ENCODE measurements at places on chromosomes 1 and 21.

DNA sequence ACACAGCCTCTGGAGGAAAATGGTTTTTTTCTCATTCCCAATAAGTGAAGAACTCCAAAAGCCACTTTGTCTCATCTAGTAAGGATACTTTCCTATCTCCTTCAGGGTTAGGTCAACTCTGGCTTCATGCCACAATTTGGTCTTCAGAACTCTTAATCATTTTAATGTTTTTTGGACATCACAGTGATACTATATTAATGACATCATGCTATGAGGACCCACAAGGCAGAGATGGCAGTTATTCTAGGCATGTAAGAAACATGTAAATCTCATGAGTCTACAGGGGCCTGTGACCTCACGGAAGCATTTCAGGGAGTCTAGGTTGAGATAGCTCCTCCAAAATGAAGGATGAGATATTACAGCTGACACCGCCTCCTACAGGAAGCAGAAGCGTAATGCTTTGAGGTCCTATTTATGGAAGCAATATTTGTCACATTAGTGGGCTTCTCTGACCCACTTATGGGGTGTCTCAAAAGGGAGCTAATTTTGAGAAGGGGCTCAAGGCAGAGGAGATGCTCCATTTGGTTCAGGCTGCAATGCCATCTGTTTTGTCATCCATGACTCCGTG lies 5.0 kb upstream of the GPR137B start:
- no peak for DNase-seq

DNA sequence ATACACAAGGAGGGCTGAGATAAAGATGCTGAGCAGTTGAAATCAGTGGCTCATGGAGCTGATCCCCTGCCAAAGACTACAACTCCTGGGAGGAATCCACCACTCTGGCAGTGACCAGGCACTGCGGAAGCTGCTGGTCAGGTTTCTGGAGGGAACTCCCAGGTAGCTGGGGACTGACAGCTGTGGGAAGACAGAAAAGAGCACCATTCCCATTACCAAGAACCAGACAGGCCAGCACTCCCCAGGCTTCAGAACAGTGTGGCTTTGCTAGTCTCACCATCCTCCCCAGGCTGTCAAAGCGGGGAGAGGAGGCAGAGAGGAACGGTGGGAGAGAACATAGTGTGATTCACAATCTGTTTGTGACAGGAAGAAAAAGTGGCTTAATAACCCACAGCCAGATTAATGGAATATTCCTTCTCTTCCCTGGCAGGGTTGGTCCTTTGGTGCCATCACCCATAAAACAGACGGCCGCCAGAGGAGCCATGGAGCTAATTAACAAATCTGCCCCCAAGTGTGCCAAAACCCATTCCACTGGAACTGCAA lies 92.1 kb downstream of the MAB21L3 start:
- no peak for DNase-seq

DNA sequence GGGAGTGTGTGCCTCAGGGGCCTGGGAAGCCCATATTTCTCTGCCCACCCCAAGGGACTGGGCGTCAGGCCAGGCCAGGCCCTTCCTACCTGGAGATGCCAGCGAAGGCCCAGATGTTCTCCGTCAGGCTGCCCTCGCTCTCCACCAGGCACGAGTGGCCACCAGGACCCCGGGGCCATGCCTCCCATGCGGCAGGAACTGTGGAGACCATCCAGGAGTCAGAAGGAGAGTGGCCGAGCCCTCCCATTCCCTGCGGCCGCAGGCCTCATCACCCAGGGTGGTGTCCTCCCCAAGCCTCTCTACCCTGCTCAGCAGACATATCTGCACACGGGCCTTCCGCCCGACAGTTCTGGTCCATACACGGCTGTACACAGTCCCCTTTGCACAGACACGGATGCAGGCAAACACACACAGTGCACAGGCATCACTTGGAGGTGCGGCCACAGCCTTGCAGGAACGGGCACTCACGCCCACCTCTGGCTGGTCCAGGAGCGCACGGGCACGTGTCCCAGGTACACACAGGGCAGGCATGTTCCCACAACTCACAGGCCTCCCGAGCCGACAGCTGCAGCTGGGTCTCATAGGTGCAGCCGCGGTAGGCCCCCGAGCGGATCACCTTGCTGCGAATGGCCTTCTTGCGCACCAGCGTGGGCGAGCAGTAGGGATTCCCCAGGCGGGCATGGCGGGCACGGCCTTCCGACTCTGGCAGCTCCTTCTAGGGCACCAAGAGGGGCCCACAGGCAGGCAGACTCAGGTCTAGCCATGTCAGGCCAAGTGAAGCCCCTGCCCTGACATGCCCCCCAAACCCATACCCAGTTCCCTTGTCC lies 5.9 kb upstream of the KIF17 start:
- DNase-seq: no peak

- DNase-seq: no peak
Measured at GRCh38 chr1:227343206-227343605, 24.9 kb upstream of the CDC42BPA start.

- DNase-seq: no peak
Measured at GRCh38 chr1:52234014-52234413, 92.1 kb downstream of the ZFYVE9 start.

DNA sequence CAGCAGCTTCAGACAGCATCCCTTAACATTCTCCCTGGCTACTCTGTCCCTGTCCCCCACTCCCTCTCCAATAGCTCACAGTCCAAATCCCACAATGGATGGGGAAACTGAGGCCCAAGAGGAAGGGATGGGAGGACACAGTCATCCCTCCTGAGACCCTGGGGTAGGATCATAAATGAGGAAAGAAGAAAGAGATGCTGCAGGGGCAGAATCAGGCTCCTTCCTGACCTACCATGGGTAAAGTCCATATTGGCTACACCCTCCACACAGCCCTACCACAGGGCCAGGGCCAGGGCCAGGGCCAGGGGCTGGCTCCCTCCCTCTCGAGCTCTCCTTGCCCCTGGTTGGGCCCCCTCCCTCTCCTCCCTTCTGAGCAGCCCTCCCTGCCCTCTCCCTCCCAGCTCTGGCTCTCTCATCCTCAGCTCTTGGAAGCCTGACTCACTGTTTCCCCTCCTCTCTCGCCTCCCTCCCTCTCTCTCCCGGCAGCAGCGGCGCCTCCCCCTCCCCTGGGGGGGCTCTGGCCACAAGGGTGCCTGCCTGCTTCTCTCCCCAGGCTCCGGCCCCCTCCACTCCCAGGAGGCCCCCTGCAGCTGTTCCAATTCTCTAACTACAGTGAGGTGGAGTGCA lies 4.9 kb downstream of the AHDC1 start:
- peak; percentile 31 for DNase-seq

- no peak for DNase-seq
Measured at GRCh38 chr21:45109831-45110492, 35.6 kb downstream of the ADARB1 start.

GRCh38 chr1:7427605-7428300 lies 343.3 kb upstream of the VAMP3 start:
- no peak for DNase-seq

- DNase-seq: no peak
Measured at GRCh38 chr1:10185759-10186158, 24.6 kb upstream of the KIF1B start.

GRCh38 chr1:7420098-7420445 lies 351.0 kb upstream of the VAMP3 start:
- no peak for DNase-seq

- no peak for DNase-seq
Measured at GRCh38 chr1:224592636-224593582, 23.2 kb upstream of the CNIH3 start.

GRCh38 chr1:221718381-221719277 lies 23.3 kb downstream of the DUSP10 start:
- no peak for DNase-seq

- DNase-seq: no peak
Measured at GRCh38 chr1:2358072-2358471, 33.3 kb downstream of the MORN1 start.

GRCh38 chr1:29281571-29281970 lies 45.2 kb downstream of the PTPRU start:
- DNase-seq: no peak

GRCh38 chr1:185069202-185069772 lies 23.9 kb downstream of the RNF2 start:
- DNase-seq: no peak

GRCh38 chr1:206687915-206688442 lies 3.3 kb downstream of the MAPKAPK2 start:
- no peak for DNase-seq

DNA sequence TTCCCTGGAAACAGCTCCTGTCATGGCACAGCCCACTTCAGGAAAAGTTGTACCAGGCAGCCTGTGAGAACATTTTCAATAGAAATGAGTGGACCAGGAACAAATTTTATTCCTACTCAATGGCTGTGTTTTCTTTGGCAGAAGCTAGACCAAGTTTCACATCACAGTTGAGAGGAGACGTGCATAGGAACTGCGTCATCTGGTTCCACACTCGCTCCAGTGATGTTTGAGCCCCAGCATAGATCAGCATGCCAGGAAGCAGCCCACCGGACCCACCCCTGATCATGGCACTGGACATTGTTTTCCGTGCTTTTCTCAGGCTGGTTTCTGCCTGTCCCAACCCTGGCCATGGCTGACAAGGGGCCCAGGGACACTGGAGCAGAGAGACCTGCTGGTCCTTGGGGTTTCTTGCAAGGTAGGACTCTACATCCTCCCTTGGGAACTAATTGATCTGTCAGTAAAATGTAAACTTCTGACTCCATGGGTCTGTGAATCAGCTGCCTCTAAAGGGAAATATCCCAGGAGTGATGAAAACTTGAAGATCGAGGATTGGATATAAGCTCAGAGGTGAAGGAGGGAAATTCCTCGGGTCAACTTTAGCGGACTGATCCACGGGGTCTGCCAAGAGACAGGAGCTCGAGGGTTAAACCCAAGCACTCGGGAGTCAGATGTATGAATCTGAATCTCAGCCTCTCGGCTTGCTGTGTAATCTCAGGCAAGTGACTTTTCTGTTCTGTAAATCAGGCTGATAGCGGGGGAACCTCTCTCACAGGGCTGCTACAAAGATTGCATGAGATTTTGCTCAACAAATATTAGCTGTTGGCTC lies 35.7 kb downstream of the NEK2 start:
- no peak for DNase-seq

DNA sequence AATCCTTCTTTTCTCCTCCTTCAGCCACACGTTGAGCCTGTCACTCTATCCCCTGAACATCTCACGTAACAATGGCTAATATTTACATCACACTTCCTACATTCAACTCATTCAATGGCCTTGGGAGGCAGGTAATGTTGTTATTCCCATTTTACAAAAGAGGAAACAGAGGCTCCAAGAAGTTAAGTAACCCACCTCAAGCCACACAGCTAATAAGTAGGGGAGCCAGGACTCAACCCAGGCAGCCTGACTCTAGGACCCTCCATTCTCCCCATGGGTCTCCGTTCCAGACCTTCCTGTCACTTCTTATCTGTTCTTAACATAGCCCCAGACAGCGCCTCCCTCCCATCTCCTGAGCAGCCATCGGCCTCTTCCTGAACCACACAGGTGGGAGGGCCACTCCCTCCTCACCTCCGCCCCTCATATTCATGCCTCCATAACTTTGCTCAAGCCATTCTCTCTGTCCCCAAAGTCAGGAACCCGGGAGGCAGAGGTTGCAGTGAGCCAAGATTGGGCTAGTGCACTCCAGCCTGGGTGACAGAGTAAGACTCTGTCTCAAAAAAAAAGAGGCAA lies 2.2 kb downstream of the PADI4 start:
- DNase-seq: no peak

GRCh38 chr21:41703857-41704501 lies 62.9 kb downstream of the RIPK4 start:
- DNase-seq: no peak

DNA sequence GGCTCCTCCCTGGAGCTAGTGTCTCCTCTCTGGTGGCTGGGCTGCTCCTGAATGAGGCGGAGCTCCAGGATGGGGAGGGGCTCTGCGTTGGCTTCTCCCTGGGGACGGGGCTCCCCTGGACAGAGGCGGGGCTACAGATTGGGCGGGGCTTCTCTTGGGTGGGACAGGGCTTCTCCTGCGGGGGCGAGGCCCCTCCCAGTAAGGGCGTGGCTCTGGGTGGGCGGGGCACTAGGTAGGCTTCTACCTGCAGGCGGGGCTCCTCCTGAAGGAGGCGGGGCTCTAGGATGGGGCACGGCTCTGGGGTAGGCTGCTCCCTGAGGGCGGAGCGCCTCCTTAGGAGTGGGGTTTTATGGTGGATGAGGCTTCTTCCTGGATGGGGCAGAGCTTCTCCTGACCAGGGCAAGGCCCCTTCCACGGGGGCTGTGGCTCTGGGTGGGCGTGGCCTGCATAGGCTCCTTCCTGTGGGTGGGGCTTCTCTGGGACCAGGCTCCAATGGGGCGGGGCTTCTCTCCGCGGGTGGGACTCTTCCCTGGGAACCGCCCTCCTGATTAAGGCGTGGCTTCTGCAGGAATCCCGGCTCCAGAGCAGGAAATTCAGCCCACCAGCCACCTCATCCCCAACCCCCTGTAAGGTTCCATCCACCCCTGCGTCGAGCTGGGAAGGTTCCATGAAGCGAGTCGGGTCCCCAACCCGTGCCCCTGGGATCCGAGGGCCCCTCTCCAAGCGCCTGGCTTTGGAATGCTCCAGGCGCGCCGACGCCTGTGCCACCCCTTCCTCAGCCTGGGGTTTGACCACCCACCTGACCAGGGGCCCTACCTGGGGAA lies 22.7 kb upstream of the ARF1 start:
- peak; percentile 31 for DNase-seq

- DNase-seq: no peak
Measured at GRCh38 chr1:184767591-184767990, 12.9 kb upstream of the EDEM3 start.

DNA sequence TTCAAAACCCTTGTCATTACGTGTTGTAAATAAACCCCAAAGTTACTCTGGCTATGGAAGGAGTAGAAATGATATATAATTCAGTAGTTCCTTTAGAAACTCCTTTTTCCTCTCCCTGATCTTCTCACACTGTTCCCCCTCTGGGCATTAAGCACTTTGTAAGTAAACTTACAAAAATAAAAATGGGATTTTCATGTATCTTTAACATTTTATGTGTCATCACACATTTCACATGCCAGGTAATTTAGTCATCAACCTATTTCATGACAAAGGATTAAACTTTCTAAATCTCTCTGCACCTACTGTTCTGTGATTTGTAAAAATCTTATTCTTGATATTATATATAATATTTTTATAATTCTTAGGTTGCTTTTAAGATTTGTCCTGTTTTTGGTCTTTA lies 176.9 kb downstream of the NEK7 start:
- no peak for DNase-seq

All from stimulated activated CD4-positive, alpha-beta T cell treated with anti-CD3 and anti-CD28 coated beads, Interleukin-15, amount 100 ng/mL, for 1 hour (primary cell).